Tibial nerve (tissue), 4 donors: ENCODE measurements at places on chromosomes 6 and 20.

DNA sequence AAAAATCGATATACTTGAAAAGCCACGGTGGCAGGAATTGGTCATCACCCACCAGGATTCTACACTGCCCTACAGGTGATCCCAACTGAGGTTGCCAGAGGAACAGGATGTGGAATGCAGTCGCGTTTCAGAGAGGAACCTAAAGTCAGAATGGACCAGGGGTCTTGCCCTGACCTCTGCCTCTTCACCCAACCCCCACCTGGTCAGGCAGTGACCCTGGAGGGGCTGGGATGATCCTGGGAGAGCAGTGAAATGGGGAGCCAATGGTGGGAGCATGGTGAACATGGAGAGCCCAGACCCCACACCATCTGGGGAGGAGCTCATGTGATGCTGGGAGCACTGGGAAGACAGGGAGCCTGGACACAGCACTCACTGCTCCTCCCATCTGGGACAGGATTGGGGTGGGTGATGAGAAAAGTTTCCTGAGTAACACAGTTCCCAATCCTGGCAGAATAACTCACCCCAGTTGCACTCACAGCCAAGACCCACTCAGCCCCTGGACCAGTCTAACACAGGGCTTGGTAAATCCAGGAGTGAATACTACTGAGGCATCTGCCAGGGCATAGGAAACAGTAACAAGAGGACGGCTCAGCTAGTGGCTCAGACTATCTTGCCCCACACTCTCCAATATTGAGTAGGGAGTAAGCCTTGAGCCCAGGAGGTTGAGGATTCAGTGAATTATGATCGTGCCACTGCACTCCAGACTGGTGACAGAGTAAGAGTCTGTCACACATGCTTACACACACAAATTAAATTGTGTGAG, 1.7 kb upstream of the ULBP2 start:
- DNase-seq = no peak

DNA sequence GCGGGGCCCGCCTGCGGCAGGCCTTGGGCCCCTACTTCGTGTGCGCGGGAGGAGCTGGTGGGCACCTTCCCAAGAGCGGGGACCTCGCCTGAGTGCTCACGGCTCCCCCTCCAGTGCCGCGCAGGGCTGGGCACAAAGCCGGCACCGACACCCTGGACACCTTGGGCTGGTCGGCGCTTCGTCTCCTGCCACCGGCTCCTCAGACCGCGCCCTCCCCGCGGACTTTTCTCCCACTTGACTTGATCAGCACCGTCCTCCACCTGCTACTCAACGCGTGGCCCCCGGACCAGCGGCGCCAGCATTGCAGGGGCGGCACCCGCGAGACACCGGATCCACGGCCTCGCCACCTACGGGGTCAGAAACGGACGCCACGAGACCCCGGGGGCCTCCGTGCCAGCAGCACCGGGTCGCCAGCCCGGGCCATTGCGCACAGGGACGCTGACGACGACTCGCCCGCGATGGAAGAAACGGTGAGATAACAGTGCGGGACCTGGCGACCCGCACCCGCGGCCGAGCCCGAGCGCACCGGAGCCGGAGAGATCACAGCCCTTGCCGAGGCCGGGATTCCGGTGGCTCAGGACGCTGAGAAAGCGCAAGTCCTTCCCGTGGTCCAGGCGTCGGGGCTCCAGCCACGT, 154.2 kb downstream of the DLL1 start:
- DNase-seq = no peak

DNA sequence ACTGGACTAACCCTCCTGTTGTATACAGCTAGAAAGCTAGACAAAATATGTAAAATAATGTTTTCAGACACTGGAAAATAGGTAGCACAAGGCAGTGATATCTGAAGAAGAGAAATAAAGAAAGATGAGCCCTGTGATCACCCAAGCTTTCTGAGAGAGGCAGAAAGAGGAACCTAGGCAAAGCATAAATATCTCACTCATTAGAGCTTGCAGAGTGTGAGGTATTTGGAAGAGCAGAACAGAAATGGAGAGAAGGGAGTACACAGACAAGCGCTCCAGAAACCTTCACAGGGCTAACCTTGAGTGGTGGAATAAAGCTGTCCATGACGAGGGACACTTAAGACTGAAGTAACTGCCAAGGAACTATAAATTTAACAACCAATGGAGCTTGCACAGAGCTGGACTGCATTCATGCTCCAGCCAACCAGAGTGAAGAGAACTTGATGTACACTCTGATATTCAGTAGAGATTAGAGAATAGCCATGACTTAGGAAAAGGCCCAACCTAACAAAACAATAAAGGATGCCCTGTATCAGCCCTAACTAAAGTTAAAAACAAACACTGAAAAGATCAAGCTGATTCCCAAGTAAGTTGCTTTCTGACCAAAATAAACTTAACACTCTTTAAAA, 280.9 kb upstream of the STXBP5 start:
- no peak for DNase-seq

GRCh38 chr20:58141971-58142842, 86.2 kb downstream of the ANKRD60 start:
- no peak for DNase-seq

DNA sequence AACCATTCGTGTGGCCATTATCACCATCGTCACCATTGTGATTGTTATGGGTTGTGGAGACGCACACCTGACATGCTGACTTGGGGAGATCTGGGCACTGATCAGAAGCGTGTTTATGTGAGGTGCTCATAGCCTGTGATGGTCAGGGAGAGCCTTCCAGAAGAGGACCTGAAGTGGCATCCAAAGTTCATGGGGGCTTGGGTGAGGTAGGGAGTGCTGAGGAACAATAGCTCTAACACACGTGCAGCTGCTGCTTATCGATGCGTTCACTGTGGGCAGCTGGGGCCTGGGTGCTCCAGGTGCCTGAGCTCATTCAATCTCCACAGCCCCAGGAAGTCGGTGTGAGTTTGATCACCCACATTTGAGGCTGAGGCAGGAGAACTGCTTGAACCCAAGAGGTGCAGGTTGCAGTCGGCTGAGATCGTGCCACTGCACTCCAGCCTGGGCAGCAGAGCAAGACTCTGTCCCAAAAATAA, 227.3 kb downstream of the PREX1 start:
- no peak for DNase-seq

- no peak for DNase-seq
Measured at GRCh38 chr20:4889446-4889845, 111.9 kb downstream of the SLC23A2 start.

GRCh38 chr20:9615766-9616454, 101.5 kb downstream of the LAMP5 start:
- no peak for DNase-seq

DNA sequence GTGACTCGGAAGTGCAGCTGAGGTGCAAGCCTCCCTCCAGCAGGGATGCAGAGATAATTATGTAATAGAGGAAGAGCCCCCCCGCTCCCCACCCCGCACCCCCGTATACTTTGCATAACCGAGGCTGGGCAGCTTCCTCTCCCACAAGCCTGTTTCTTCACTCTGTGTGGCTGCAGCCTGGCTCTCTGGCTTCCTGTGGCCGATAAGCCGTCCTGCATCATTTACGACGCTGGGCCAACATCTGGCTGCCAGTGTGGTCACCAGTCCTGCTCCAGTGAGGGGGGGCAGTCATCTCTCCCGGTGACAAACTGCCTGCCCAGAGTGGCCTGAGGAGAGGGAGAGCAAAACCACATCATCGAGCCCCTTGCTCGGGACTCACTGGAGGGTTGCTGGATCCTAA, 59.2 kb downstream of the RBM38 start:
- DNase-seq = peak; percentile 25

DNA sequence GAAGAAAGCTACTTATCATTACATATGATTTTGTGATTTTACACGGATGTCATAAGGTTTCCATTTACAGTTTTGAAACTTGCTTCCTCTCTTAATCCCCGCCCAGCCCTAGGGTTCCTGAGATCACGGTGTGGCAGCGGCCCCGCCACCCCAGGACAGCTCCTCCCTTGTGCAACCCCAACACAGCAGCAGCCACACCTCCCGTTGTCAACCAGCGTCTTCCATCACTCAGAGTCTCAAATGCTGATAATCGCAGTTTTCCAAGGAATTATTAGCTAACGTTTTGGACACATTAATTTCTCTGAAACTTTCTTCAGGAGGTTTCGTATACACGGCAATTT, 204.8 kb downstream of the THBS2 start:
- DNase-seq = no peak

GRCh38 chr6:43774776-43775534, 4.9 kb downstream of the VEGFA start:
- peak; percentile 72 for DNase-seq

DNA sequence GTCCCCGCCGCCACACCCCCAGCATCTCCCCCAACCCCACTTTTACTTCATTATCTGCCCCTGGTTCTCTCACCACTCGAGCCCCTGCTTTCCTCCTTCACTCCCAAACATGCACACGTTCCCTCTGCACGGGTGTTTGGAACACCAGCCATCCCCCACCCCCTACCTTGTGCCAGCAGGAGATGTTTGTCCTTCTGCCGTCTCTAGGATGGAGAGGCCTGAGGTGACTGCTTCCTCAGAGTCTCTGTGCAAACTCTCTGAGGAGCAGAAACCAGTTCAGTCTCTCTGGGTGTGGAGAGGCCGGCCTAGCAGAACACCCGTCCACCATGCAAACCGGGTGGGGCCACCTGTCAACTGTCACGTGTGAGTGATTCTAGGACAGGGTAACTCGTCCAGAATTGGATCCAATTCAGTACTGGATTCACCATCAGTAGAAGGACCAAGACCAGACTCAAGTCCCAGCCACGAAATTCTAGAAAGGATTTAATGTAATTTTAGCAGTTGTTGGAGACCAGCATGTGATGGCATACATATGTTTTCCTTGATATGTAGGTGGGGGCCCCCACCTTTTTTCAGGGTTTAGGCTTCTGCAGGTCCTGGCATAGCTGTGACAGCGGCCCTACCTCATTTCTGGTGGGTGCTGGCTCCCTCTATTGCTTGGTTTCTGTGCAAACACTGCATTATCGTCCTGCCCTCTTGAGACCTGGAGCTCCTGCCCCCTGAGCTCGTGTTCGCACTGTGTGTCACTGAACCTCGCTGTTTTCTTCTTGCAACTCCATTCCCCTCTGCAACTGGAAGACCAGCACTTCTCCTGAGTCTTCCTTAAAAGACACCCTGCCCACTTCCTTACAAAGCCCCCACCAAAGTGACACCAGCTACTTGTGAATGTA, at the start of gene RAET1E:
TSS of gene RAET1E (minus strand) at position 259 of the 890 bp plus-strand sequence. CDS start 7,212 bp downstream, outside the sequence.
- DNase-seq = no peak

DNA sequence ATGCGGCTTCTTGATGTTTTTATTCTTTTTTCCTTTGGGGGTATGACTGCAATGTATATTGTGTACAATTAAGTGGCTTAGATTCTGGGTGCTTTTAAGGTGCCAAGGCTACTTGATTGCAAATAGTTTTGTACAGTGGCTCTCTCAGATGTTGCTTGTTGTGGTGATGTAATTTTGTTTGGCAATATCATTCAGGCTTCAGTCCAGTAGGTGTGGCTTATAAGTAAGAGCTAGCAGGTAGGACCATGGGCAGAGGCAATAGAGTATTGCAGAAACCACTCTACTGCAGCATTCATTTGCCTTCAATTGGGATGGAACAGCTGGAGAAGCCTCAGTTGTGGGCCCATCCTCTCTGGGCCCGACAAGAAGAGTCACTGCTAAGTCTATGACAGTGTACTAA, 407.9 kb upstream of the MAN1A1 start:
- no peak for DNase-seq

DNA sequence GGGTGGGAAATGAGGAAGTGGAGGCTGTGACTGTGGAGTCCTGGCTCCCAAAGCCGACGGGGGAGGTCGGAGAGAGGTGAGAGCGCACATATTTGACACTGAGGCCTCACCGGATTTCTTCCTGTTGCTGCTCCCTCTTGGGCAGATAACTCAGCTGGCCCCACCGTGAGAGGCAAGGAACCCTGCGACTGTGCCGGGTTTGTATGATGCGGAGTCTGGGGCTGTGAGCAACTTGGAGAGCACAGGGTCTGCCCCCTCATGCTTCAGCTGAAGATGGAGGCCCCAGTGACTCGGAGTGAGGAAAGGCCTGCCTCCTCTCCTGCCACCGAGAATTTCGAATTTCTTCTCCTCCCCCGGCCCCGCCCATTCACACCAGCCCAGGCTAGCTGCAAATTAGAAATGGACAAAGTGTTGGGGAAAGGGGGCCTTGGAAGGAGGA, 160.6 kb downstream of the GRM4 start:
- DNase-seq = no peak

DNA sequence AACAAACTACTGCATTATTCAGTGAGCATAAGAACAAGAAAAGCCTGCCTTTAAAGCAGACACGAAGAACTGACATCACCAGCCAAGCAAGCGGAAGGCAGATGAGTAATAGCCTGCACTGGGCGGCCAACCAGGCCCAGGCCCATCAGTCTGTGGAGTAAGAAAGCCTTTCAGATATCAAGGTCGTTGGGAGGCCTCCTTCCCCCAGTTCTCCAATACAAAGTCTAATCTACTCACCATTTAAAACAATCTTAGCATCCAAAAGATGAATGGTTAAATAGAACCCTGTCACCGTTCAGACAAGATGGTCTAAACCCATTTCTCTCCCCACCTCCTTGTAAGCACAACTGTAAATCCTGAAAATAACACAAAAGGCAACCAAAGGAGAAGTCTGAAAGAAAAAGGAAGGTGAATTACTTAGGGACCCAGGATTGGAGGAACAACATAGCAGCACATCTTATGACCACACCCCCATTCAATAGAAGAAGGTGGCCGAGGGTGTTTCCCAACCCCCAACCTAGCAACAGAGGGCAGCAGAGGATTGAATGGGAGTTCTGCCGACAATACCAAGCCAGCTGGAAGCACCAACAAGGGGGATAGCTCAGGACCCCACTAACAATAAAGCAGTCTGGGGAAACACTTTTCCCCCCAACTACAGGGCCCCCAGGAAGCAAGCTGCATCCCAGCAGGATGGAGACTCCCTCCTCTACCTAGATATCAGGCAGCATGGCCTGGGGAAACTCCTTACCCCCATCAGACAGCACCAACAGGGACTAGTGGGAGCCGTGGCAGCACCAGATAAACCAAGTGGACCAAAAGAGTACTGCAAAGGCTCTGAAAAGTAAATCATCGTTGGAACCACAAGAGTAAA, 67.9 kb downstream of the ZHX3 start:
- peak; percentile 67 for DNase-seq

DNA sequence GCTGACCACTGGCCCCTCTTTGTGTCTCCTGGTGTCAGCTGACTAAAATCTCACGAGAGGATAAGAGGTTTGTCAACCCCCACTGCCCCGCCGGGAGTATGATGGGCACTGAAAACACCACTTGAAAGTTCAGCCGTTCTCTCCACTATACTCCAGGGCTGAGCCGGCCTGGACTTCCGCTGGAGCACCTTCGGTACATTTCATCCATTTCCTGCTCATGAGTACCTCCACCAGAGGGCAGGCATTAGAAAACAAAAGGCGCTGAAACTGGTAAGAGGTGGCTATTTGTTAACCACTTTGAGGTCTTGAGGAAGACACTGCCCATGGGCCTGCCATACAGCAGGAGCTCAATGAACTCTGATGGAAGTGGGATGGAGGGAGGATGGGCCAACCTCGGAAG, 17.9 kb upstream of the ANKRD60 start:
- DNase-seq = no peak

GRCh38 chr6:169269180-169270076, 15.8 kb upstream of the THBS2 start:
- peak; percentile 49 for DNase-seq

GRCh38 chr6:16953446-16953845, 148.4 kb upstream of the STMND1 start:
- no peak for DNase-seq
